ENCODE measurements at places on chromosomes 7 and 10.

- DNase-seq = no peak
Observed at GRCh38 chr10:80448209-80448942, 5.7 kb upstream of the TSPAN14 start.

DNA sequence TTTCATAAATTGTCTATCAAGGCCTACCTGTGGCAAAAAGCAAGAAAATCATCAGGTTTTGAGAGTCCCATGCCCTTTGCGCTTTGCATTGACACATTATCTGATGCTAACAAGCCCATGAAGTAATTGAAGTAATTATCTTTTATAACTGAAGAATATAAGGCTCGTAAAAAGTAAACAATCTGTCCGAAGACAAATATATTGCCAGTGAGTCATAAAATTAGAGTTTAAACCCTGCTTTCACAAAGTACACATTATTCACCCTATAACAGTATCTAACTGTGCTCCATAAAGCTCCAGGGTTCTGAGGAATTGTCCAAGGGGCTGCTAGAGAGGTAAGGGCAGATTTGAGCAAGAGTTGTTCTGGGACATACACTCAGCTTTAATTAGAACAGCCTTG is 102.3 kb upstream of the PPP1R3A start:
- DNase-seq = no peak

DNA sequence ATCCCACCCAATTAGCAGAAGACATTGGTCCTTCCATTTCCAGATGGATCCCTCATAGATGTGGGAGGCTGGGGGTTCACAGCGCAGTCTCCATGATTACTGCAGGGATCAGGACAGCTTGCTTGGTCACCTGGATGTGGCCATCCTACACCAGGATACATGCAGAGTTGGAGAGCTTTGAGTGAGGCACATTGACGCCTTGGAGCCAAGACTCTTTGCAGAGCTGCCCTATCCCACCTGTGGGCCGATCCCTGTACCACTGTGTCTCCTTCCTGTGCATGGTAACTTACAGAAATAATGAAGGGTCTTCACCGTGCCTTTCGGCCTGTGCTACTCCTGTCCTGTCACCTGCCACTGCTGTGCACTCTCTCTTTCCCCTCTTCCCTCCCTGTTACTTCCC is 444.8 kb downstream of the GLRX3 start:
- no peak for DNase-seq

- no peak for DNase-seq
Observed at GRCh38 chr10:97069576-97070362, 116.0 kb downstream of the SLIT1 start.

GRCh38 chr10:58300676-58301075 is 31.7 kb downstream of the CISD1 start:
- DNase-seq = no peak

Measured in sciatic nerve (tissue), 2 donors.